ENCODE measurements at places on chromosomes 1 and 21.

- DNase-seq, result no peak
Observed at GRCh38 chr1:205593967-205594366, 37.8 kb downstream of the ELK4 start.

GRCh38 chr1:93805027-93805610, 73.9 kb downstream of the DNTTIP2 start:
- DNase-seq, result no peak

- no peak for DNase-seq
Observed at GRCh38 chr1:240719953-240720700, 108.2 kb upstream of the GREM2 start.

GRCh38 chr1:225834417-225835329, 24.7 kb downstream of the EPHX1 start:
- DNase-seq, result no peak

DNA sequence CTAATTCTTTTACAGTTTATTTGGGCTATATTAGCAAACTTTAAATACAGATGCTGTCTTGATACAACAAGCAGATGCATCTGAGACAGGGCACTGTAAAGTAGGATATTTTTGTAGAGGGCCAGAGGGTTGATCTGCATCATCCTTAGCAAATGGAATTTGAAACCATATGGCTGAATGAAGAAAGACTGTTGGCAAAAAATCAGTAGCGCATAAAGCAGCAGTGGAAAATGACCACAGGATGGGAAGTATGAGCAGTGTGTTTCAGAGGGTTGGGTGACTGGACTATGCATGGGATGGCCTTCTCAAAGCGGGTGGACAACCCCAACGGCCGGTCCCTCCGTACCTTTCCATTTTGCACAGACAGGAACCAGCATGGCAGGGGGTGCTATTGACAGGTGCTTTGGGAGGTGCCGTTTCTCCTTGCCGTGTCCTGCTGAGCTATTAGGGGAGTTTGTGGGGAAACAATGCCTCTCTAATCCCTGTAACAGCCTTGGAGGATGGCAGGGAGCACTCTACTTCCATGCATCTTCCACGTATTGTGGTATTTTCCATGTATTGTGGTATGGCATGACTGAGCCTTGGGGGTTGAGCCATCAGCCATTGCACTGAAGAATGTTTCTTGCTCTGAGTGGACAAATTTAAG, 5.9 kb downstream of the LRRC8B start:
- DNase-seq, result no peak
